ENCODE measurements at places on chromosomes 12 and 14.

- peak; percentile 33 for DNase-seq
Measured at GRCh38 chr12:123571343-123571813, 13.0 kb upstream of the TMED2 start.

GRCh38 chr12:62466594-62467491, at the start of gene MON2:
Gene MON2 (plus strand): TSS chr12:62466826. CDS start chr12:62467208, 382 bp downstream.
- peak; percentile 62 for DNase-seq

DNA sequence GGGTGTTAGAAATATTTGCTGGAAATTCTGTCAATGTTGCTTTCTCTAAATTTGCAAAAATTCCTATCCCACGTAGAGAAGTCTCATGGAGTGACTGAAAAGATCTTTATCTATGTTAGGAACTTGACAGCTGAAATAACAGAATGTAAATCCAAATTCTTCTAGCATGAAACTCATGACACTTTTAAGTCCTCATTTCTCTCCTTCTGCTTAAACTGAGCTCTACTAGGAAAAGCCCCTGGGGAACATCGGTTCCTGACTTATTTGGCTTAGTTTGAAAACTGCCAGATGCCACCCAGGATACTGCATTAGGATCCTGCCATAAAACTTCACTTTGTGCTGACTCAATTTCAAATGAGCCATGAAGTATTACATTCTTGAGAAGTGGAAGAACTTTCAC, 426.0 kb downstream of the GALC start:
- DNase-seq, result no peak

- no peak for DNase-seq
Measured at GRCh38 chr12:105468464-105468863, 138.0 kb downstream of the C12orf75 start.

GRCh38 chr14:43359317-43359716, 1147.8 kb downstream of the FSCB start:
- DNase-seq, result no peak

DNA sequence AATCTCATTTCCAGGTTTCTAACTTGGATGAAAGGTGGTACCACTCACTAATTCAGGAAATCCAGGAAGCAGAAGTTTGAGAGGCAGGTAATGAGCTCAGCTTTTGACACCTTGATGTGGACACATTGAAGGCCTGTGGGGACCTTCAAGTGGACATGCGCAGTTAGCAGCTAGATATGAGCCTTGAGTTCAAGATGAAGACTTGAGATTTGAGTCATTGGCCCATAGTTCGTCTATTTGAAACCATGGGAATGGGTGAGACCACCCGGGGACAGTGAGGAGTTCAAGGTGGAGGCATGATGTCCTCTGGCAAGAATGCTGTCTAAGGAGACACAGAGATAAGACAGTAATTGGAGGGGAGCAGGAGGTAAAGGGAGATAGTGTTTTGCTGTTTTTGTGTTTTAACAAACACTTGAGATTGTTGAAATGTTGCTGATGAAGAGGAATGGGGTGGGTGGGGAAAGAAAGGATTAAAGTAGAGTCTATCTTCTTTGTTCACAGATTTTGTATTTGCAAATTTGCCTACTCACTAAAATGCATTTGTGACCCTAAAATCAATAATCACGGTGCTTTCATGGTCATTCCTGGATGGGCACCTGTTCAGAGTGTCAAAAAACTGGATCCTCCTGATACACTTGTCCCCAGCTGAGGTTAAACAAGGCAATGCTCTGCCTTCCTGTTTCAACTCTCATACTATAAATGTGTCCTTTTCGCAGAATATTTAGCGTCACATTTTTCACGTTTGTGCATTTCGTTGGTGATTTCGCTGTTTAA, 69.5 kb upstream of the PLXNC1 start:
- DNase-seq, result no peak

DNA sequence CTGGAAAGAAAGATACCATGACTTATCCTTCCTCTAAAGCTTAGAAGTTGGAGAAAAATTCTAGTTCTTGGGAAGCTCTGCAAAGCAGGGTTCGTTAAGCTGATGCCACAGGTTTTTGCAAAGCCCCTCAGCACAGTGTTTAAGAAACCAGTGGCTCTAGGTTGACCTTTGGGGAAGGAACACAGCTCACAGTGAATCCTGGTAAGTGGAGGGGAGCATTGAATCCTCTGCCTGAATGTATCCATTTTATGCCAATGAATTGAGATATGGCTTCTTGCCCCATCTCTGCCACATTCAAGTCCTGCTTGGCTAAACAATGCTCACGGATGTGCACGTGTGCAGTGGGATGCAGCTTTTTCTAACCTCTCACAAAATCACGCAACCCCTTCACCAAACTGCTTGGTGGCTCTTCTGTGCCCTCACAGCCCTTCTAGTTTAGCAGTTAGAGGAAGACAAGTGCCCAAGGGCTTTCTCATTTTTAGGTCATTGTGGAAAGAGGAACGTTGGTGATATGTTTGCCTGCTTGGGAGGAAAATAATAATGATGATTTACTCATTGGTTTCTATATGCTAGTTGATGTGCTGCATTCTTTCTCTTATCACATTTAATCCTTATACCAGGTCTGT, 111.3 kb downstream of the DAD1 start:
- no peak for DNase-seq

- DNase-seq, result no peak
Measured at GRCh38 chr14:103544388-103545218, 15.6 kb downstream of the TRMT61A start.

- DNase-seq, result peak; percentile 6
Measured at GRCh38 chr14:74653386-74654138, 41.5 kb upstream of the LTBP2 start.

- DNase-seq, result no peak
Measured at GRCh38 chr12:47602949-47603558, 102.8 kb downstream of the RPAP3 start.

GRCh38 chr14:59678352-59678751, 101.7 kb upstream of the CCDC175 start:
- no peak for DNase-seq

DNA sequence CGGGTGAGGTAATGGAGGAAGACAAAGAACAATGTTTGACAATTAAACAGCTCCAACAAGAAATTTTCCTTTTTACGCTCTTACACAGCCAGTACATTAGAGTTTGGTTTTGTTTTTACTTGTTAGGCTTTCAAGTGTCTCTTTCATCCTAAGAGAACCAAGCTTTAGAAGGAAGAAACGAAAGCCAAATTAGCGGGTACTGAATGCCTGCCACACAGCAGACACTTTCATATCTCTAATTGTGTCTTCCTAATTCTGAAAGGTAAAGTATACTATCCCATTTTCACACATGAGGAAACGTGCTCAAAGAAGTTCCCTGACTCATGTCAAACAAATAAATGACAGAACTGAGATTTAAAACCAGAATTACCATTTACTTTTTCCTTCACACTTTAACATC, 65.0 kb downstream of the CDK17 start:
- DNase-seq, result no peak

DNA sequence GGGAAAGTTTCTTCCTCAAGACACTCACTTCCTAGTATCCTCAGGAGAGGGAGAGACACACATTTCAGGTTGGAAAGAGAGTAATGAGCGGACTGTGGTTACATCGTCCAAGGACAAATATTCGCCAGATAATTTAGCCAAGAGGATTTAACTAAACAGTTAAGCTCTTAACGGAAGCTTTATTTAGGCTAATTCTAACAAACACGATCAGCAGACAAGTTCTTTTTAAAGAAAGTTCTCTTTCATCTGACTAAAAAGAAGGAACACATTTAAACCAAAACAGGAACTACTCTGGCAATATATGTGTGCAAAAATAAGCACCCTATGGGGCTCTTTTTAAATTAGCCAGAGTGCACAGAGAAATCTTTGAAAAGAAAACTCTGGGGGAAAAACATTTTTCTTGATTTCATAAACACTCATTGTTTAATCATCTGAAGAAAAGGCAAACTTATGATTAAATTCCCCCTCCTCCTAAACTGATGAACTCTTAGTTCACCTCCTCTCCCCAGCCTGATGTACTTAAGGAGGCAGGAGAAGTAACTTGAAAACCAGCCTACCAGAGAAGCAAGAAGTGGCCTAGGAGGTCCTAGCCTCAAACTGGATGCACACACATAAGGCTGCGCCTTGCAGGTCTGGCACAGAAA, 13.3 kb upstream of the BTG1 start:
- no peak for DNase-seq

DNA sequence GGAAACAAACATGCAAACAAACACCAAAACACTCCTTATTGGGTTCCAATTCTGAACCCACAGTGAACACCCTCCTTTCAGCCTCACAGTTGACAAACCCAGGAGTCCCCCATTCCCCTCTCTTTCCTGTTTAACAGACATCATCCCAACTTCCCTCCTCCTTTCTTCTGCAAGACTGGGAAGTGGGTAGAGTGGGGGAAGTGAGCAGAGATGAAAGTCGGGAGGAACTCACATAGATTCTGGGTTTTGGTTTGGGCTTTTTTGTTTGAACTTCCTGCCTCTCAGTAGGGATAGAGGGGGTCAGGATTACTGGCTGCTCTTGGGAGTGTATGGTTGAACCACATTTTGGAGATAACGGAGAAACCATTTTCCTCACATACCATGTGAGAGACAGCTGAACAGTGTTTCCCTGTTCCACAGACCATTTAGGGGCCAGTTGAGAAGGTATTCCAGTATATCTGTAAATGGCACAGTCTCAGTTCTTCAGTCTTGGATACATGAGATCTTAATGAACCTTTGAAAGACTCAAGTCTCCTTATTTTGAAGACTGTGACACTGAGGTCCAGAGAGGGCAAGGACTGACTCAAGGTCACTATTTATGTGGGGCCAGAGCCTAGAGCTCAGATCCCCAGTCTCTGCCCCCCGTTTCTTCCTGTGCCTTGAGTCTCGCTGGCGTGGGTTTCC, 3.9 kb upstream of the GPR84 start:
- no peak for DNase-seq

DNA sequence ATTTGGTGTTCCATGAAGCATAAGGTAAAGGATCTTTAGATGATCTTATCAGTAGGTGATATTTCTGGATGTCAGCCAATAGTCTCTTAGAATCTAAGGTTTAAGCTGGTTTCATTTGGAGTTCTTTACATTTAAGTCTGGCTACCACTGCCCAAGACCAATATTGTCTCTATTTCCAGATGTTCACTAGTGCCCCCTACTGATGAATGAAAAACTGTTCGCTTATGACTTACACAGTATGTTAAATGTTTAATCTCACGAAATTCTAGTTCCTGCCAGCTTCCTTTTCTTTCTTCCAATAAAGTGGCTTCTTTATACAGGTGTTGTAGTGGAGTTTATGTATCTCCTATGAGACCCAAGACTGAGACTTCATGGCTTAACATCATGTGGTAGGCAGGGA, 31.8 kb upstream of the MIS18BP1 start:
- no peak for DNase-seq

- peak; percentile 67 for DNase-seq
Measured at GRCh38 chr12:11719678-11720099, 70.2 kb downstream of the ETV6 start.

DNA sequence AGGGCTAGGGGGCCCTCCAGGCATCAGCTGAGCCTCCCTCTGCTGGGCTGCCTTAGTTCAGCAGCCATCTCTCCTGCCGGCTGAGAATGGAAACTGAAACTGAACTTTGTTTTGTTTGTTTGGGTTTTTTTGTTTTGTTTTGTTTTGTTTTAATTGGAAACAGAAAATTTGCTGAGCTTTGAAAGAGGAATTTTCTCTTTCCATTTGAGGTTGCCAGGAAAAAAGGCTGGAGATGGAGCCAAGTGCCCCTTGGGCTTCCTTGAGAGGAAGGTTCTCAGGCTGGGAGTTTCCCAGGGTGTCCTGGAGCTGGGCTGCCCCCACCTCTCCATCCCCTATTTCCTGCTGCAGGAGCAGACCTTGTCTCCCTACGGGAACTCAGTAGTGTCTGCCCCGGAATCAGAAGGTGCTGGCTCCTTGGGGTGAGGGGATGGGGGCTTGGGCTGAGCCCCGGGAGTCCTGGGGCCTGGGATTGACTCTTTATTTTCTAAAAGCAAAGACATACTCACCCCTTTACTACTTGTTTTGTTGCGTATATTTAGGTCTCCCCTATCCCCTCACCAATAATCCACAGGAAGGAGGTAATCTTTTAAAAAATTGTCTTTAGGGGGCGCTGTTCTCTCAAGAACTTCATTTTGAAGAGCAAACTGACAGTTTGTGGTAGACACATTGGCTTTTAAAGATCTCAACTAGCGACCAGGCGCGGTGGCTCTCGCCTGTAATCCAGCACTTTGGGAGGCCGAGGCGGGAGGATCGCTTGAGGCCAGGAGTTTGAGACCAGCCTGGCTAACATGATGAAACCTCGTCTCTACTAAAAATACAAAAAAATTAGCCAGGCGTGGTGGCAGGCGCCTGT, 21.3 kb upstream of the OASL start:
- peak; percentile 70 for DNase-seq

DNA sequence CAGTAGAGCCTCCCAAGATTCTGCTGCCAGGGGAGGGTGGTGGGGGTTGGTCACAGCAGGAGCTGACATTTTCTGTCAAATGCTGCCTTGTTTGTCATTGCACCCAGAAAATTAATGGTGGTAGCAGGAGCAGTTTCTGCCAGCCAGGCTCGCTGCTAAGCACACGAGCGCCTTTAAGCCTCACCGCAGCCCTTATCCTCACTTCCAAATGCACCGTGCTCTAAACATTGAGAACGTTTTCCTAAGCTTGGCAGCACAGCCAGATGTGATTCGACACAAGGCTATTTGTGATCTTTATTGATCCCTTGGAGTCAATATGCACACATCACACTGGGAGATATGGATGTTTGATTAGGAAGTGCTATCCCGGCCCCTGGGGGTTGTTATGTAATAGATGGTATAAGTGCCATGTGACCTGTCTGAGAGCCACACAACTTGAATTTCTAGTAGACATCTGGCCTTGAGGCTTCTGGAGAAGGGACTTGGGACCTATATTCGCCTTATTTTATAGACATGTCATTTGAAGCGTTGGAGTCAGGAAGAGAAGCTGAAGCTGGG, 31.6 kb upstream of the BEGAIN start:
- no peak for DNase-seq

DNA sequence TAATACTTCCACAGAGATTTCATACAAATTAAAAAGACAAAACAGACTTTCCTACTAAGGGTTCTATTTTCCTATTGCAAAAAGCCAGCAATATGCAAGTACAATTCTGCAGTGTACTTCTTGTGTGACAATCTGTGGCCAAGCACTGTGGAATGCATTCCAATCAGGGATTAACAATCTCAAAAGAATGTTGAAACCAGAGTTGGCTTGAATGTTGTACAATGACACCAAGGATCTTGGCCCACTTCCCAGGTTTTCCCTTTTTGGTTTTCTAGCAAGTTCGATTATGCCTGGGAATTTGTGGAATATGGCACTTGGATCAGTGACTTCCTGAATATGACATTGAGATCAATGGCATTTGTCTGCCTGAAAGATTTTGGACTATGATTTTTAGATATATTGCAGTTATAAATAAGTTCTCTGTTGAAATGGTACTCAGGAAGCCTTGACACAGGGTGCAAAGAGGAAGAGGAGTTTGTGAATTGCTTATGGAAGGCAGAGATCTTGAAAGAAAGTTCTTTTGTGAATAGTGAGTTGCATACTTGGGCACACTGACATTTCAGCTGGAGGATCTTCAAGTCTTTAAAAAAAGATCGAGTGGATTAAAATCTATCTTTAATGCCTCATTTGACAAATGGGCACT, 81.4 kb upstream of the FERMT2 start:
- no peak for DNase-seq

DNA sequence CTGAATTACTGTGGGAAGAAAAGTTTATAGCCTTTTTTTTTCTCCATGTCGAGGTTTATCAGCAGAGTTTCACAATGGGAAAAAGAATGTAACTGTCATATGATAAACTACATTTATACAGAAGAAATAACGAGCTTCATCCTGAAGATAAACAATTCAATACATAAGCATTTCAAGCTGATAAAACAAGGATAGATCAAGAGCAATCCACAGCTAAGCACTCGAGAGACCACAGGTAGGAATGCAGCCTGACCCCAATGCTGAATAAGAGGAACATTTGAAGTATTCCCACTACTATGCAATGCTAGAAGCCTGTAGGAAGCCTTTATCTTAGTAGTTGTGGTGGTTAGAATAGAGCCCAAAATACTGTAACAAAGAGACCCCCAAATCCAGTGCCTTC, 32.6 kb upstream of the DAAM1 start:
- no peak for DNase-seq

Measured in Jurkat, Clone E6-1 (cell line).